Activated naive CD8-positive, alpha-beta T cell treated with anti-CD3 and anti-CD28 coated beads, Interleukin-2, amount 50 U/mL, for 24 hours (primary cell): ENCODE measurements at places on chromosomes 12 and 14.

- DNase-seq: no peak
- H3K27ac ChIP-seq: no peak overlapping the region
- no peaks in the 10 kb centered on the region for H3K4me1 ChIP-seq
- H3K27me3 ChIP-seq: no peaks in the 10 kb centered on the region
- no peaks in the 10 kb centered on the region for H3K36me3 ChIP-seq
Measured at GRCh38 chr14:61077951-61078720, 97.1 kb downstream of the SLC38A6 start.

DNA sequence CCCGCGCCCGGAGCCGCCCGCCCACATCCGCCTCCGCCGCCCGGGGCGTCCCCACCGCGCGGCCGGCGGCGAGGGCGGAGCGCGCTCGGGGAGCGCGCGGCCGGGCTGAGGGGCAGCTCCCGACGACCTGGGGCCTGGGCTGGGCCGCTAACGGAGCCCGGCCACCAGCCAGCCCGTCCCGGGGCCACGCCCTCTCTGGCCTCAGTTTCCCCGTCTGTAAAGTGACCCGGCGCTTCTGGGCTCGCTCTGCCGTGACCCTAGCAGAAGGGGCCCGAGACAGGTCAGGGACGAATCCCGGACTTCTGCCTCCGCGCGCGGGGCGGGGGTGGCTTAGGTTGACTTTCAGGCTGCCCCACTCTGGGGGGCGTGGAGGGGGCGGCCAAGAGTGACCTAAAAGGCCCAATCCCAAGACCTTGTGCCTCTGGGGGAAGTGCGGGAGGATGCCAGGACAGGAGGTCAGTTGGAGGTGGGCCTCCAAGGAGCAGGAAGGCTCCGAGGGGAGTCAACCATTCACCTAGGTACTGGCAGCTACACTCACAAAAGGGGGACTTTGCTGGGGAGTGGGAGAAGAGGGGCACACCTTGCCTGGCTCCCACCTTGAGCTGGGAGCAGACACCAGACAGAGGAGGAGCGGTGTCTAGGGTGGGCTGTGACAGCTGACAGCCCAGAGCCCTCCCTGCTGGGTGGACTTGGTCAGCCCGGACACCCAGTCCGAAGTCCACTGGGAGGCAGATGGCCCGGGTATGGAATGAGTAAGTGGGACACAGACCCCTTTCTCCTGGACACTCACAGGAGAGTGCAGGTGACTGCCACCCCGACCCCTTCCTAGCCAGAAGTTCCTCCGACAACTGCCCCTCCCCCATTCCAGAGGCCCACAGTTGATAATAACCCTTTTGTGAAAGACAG, 486 bp upstream of the AKT1 start:
- H3K27me3 ChIP-seq: peaks cover 7% of the 10 kb centered on the region
- peak overlapping the region; percentile 68 for H3K4me3 ChIP-seq
- H3K4me1 ChIP-seq: peaks cover 27% of the 10 kb centered on the region
- peak; percentile 68 for DNase-seq

DNA sequence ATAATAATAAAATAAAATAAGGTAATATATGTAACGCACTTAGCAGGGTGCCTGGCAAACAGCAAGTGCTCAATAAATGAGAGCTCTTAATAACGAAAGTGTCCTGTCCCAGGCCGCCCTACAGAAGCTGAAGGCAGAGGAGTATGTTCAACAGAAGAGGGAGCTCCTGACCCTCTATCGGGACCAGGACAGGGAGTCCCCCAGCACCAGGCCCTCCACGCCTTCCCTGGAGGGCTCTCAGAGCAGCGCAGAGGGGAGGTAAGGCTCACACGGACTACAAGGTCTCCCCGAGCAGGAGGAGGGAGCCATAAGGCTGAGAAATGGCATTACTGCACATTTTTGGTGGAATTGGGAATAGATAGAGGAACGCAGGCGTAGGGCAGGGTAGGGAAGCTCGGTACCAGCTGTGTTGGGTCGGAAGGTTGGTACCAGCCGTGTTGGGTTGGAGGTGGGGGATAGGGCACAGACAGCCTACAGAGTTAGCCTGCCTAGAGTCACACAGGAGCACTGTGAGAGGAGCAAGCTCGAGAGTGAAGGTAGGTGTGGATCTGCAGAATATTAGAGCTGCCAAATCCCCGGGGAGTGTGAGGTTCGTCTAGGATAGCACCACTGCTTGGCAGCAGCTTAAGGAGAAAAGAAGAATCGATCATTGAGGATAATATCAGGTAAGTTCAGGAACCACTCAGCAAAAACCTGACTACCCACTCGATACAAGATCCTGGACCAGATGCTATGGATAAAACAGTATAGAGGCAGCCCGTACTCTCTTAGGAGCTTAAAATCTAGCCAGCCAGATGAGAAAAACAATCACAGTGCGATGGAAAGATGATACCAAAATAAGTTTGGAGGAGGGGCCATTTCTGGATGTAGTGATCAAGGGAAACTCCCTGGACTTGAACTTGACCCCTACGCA, 15.3 kb downstream of the TNFRSF1A start:
- H3K4me1 ChIP-seq: peaks cover 68% of the 10 kb centered on the region
- peaks cover 15% of the 10 kb centered on the region for H3K36me3 ChIP-seq
- H3K27me3 ChIP-seq: no peaks in the 10 kb centered on the region
- H3K27ac ChIP-seq: peak overlapping the region; percentile 47

DNA sequence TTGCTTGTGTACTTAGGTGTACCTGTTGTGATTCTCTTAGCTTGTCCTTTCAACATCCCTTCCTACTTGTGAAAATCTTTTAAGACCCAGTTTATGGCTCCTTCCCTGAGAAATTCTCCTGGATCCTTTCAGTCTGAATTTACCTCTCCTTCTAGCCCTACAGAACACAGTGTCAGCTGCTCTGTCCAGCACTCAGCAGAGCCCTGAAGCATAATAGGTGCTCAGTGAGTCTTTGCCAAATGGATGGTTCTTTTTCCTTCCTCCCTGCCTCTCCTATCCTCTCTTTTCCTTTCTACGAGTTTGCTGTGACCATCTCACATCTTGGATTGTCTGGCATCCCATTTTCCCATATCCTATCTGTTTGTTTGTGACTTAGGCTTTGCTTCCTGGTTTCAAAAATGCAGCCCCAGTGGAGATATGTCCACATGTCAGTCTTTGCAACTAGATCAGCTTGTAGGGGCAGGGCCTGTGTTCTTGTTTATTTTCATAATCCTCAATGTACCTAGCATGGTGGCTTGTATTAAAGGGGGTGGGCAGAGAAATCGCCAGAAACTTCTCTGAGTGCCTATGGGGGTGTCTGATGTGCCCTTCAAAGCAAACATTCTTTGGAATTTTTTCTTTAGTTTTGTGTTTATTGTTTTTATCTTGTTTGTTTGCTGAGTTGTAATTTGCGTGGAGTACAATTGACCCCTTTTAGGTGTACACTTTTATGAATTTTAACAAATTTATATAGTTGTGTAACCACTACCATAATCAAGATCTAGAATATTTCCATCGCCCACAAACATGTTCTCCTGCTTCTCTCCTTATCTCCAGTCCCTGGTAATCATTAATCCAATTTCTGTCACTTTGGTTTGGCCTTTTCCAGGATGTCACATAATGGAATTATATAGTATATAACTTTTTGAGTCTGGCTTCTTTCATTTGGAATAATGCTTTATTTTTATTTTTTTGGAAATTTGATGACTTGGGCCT, 62.8 kb downstream of the SMOC1 start:
- H3K4me3 ChIP-seq: no peak overlapping the region
- no peaks in the 10 kb centered on the region for H3K36me3 ChIP-seq
- DNase-seq: no peak
- H3K4me1 ChIP-seq: no peaks in the 10 kb centered on the region
- no peak overlapping the region for H3K27ac ChIP-seq

GRCh38 chr12:9619411-9620179, 11.9 kb upstream of the KLRB1 start:
- H3K4me1 ChIP-seq: peaks cover 35% of the 10 kb centered on the region
- peaks cover 16% of the 10 kb centered on the region for H3K36me3 ChIP-seq
- no peaks in the 10 kb centered on the region for H3K27me3 ChIP-seq
- H3K4me3 ChIP-seq: no peak overlapping the region

DNA sequence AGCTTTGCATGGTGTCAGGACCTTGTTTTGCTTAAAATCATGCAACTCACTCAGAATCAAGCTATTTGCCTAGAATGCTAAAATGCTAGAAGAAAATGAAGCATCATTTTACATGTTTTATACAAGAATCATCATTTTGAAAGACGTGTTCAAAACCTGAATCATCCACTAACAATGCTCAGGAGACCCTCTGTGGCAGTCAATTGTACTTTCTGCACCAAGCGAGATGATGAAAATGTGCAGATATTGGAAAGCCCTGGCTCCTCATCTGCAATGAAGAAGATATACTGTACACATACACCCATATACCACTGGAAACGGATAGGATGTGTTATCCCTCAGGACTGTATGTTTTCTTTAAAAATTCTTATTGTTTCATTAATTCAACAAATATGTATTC, 92.7 kb downstream of the DYRK2 start:
- H3K36me3 ChIP-seq: peaks cover 2% of the 10 kb centered on the region
- no peaks in the 10 kb centered on the region for H3K4me1 ChIP-seq
- DNase-seq: no peak
- no peaks in the 10 kb centered on the region for H3K27me3 ChIP-seq

DNA sequence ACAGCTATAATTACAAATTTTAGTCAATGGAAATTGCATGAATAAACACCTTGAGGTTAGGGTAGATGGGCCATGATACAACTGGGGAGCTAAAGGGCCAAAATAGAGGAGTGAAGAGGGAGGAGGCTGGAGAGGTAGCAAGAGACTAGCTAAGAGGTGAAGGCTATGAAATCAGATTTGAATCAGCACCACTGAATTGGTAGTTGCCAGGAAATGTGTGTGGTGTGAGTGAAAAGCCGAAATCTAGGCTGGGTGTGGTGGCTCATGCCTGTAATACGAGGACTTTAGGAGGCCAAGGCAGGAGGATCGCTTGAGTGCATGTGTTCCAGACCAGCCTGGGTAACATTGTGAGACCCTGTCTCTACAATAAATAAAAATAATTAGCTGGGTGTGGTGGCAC, 22.7 kb downstream of the YY1 start:
- H3K27me3 ChIP-seq: no peaks in the 10 kb centered on the region
- H3K4me1 ChIP-seq: peaks cover 91% of the 10 kb centered on the region
- H3K27ac ChIP-seq: peak overlapping the region; percentile 67
- H3K36me3 ChIP-seq: peaks cover 36% of the 10 kb centered on the region

- H3K4me3 ChIP-seq: no peak overlapping the region
- no peak for DNase-seq
- peaks cover 47% of the 10 kb centered on the region for H3K27me3 ChIP-seq
Measured at GRCh38 chr14:67529947-67530935, 2.8 kb upstream of the PLEKHH1 start.

GRCh38 chr14:89294060-89294459, 123.0 kb downstream of the FOXN3 start:
- H3K27ac ChIP-seq: no peak overlapping the region
- no peak overlapping the region for H3K4me3 ChIP-seq
- DNase-seq: no peak
- peaks cover 22% of the 10 kb centered on the region for H3K36me3 ChIP-seq

DNA sequence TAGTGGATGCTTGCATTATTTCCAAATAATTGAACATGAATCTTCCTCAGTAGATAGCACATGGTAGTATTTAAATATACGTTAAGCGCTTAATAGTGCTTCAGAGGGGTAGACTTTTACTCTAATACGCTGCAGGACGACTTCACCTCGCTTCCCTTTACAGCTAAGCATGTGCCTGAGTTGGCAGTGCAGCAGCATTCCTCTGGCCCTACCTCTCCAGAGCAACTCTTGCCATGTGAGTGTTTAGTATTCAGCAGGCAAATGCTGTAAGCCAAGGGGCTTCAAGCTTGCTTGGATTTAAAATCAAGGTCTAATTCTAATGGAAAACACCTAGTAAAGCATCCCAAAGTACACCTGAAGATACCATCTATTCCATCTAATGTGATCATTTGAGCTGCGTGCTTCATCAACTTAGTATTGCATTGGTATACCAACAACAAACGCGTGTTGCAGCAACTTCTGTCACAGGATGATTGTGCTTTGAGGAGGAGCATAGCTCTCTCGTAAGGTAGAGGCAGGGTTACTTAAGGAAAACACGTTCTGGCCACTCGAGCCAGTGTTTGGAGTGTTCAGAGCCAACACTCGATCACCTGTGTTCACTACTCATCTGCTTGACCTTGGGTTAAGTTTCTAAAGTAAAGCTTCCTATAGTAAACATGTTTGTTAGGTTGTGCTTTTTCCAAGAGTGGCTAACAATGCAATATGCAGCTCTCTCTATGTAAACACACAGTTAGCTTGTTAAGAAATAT, 60.6 kb downstream of the PIWIL1 start:
- H3K4me3 ChIP-seq: no peak overlapping the region
- H3K36me3 ChIP-seq: no peaks in the 10 kb centered on the region
- peaks cover 10% of the 10 kb centered on the region for H3K27me3 ChIP-seq

GRCh38 chr12:39581592-39581991, 38.0 kb downstream of the ABCD2 start:
- no peak for DNase-seq
- no peaks in the 10 kb centered on the region for H3K27me3 ChIP-seq
- H3K27ac ChIP-seq: no peak overlapping the region

GRCh38 chr12:132423820-132424645, 65.9 kb upstream of the FBRSL1 start:
- H3K36me3 ChIP-seq: no peaks in the 10 kb centered on the region
- H3K4me3 ChIP-seq: no peak overlapping the region
- H3K27me3 ChIP-seq: peaks cover 7% of the 10 kb centered on the region
- H3K27ac ChIP-seq: no peak overlapping the region
- no peak for DNase-seq

GRCh38 chr14:104422837-104423681, 156.5 kb upstream of the C14orf180 start:
- no peak for DNase-seq
- no peaks in the 10 kb centered on the region for H3K27me3 ChIP-seq
- no peak overlapping the region for H3K27ac ChIP-seq

GRCh38 chr12:122896662-122897061, 738 bp upstream of the VPS37B start:
- DNase-seq: no peak
- H3K27ac ChIP-seq: peak overlapping the region; percentile 75
- H3K4me3 ChIP-seq: peak overlapping the region; percentile 86
- H3K27me3 ChIP-seq: no peaks in the 10 kb centered on the region

DNA sequence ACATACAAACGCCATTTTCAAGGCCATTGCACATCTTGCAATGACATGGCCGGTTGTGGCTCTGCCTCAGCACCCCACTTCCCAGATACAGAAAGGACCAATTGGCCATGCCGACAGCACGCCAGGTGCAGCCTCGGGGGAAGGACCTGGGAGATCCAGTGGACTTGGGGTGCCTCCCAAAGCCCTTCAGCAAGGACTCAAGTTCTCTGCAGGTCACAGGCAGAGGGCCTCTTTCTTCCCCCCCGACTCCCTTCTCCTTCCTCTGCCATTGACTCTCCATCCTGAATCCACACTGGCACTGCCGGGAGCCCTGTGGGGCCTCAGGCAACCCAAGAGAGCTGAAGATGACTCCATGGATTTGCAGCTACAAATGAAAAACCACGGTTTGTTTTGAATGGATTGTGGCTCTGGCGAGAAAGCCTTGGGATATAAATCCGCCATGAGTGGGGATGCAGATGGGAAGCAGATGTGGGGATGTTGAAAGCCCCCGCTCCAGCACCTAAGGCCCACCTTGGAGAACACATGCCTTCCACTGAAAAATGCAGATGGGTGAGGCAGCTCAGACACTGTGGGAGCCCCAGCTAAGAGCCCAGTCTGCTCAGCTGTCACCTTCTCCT, 35.1 kb upstream of the LTBP2 start:
- no peak for DNase-seq
- no peak overlapping the region for H3K27ac ChIP-seq
- H3K27me3 ChIP-seq: no peaks in the 10 kb centered on the region
- no peaks in the 10 kb centered on the region for H3K36me3 ChIP-seq
